ENCODE measurements at places on chromosomes 7 and 10.
A peak's percentile ranks its signal among the peaks of the same experiment; 100 is the strongest.

DNA sequence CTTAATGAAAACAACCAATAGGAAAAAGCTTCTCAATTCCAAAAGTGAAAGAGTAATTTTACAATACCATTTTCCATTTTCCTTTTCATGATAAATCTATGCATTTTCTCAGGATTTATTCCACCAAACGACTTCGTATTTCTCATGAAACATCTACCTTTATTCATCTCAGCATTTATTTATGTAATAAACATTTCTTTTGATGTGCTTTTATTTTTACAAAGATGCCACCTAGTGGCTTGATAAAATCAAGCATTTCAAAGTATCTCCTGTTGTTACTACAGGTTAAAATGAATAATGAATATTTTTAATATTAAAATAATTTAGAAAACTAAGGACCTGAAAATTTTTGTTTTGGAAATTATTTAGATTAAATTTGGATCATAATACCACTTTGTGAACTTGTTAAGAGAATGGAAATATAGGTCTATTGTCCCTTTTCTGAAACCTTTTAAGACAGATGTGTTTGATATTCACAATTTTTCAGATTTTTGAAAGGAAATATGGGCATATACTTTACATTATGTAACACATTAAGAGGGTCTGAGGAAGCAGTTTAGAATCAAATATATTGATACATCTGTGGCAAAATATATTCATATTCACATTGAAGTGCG lies 2.7 kb upstream of the IQUB start:
- DNase-seq, result peak; percentile 54

GRCh38 chr7:138359870-138360559 lies 100.0 kb upstream of the TRIM24 start:
- no peak for DNase-seq

GRCh38 chr10:113180401-113181154 lies 230.5 kb downstream of the TCF7L2 start:
- no peak for DNase-seq

GRCh38 chr10:73413108-73413527 lies 740 bp downstream of the ANXA7 start:
- DNase-seq, result peak; percentile 41

DNA sequence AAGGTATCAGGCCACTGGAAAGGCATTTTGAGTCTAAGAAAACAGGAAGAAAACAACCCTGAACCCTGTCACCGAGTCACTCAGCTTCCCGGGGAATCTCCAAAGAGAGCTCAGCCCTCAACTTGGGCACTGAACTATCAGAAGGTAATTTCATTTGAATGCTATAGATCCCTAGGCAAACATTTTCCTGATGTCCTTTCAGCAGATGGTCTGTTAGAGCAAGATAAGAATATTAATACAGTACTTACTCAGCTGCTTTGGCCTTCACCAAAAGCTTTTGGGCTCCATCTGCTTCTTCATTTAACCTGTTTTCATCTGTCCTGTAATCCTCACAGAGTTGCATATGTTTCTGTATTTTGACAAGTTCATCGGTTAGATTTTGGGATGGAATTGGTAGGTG lies 34.2 kb upstream of the LAMB1 start:
- no peak for DNase-seq

GRCh38 chr10:92387289-92387940 lies 96.4 kb downstream of the MARCHF5 start:
- DNase-seq, result no peak

- DNase-seq, result no peak
Observed at GRCh38 chr10:86715156-86715795, 41.1 kb upstream of the BMPR1A start.

- DNase-seq, result no peak
Observed at GRCh38 chr7:136655414-136655813, 213.0 kb upstream of the CHRM2 start.

GRCh38 chr10:85916994-85917573 lies 449.5 kb downstream of the GRID1 start:
- peak; percentile 26 for DNase-seq

DNA sequence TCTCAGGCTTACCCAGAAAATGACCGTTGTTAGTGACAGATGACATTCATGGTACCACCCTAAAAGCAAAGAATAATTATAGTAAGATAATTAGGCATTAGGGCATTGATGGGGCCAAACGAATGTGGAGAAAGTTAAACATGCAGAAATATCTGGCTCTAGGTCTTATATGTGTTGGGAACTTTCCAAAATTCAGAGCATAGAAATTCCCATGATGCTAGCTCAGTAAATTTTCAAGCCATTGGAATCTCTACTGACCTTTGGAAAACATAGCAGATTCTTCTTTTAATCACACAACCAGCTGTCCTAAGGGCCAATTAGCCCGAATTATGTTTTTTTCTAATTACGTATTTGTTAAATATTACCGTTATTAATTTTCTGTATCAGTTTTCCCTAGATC lies 136.1 kb downstream of the CREB5 start:
- DNase-seq, result no peak

DNA sequence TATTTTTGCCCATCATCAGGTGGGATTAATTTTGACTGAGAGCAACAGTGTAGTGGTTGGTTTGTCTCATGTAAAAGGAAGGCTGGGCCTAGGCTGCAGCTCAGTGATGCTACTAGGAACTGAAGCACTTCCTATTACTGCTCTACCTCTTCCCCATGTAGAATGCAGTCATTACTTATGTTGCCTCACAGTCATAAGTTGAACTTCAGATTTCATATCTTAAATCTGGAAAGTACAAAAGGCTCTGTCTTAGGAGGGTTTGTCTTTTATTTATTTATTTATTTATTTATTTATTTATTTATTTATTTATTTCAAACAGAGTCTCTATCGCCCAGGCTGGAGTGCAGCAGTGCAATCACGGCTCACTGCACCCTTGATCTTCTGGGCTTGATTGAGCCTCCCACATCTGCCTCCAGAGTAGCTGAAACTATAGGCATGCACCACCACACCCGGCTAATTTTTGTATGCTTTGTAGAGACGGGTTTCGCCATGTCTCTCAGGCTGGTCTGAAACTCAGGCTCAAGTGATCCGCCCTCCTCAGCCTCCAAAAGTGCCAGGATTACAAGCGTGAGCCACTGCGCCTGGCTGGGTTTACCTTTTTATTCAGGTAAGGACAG lies 721.7 kb upstream of the GALNT17 start:
- no peak for DNase-seq

DNA sequence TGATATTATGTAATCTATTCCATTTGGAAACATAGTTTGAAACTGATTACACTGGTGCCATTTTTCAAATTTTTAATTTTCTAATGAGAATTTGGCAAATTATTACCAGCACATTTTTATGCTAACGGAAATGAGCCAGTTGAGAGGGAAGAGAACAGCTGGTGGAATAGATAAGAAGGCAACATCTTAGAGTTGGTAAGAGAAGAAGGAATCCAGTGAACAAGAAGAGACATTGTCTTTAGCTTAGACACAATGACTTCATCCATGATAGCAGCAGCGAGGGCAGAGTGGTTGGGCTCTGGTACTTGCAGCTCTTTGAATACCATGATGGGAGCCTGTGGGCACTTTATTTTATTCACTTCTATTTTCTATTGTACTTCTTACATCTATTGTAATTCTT lies 89.6 kb downstream of the CHRM2 start:
- DNase-seq, result peak; percentile 32

DNA sequence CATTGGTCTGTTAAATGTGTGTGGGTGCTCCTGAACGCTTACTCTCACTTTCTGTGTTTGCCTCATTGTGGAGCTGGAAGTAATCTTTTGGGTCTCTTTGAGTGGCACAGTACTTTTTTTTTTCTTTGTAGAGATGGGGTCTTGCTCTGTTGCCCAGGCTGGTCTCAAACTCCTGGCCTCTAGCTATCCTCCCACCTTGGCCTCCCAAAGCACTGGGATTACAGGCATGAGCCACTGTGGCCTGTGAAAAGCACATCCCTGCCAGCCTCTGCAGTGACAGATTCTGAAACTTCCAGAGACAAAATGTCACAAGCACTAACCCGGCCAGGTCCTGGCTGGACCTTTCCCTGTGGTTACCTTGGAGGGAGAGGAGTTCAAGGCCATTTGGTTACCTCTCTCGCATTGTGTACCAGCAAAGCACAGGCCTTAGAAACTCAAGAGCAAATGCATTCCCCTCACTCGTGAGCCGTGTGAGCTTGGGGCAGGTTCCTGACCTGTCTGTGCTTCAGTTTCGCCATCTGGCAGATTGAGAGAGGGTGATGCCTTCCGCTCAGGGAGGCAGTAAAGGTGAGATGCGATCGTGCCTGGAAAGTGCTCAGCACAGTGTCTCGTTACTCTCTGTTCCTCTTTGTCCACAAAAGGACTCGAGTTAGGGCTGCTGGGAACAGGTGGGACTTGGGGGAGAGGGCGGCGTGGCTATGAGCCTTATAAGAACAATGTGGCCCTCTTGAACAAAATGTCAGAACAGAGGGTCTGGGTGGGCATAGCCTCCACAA lies 72.6 kb upstream of the SEPHS1 start:
- no peak for DNase-seq

- no peak for DNase-seq
Observed at GRCh38 chr10:2885288-2886278, 181.8 kb upstream of the PFKP start.

- peak; percentile 87 for DNase-seq
Observed at GRCh38 chr7:121081327-121081936, 92.9 kb downstream of the CPED1 start.

GRCh38 chr10:19426034-19426433 lies 377.4 kb downstream of the MALRD1 start:
- no peak for DNase-seq

- DNase-seq, result no peak
Observed at GRCh38 chr10:89707372-89707771, 6.0 kb downstream of the KIF20B start.

DNA sequence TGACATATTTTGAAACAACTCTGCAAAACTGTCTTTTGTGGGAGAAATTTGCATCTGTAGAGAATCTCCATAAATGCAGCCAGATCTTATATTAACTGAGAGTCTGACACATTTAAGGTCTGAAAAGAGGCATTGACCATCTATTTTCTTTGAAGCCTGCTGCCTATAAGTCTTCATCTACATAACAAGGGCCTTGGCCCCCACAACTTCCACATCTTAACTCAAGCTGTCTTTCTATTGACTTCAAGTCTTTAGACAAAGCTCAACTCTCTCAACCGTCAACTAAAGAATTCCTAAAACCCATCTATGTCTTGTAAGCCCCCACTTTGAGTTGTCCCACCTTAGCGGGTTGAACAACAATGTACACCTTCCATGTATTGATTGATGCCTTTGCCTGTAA lies 72.4 kb upstream of the ADCY1 start:
- DNase-seq, result no peak

DNA sequence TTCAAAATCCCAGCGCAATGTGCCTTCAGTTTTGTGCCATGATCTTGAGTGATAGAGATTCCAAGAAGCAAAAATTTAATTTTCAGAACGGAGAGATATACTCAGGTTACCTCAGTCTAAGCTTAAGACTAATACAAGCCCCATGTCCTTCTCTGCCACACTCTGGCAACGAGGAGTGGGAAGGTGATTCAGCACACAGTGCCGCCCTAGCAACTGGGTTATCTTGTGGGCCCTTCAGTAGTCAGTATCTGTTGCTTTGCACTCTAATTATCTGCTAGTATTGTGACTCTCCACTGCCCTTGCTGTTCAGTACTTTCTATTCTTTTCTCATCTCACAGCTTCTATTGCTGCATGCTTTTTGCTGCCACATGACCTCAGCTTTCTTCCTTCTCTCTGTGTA lies 39.2 kb upstream of the MKLN1 start:
- no peak for DNase-seq

GRCh38 chr7:77910124-77910523 lies 111.6 kb downstream of the PHTF2 start:
- DNase-seq, result peak; percentile 25

DNA sequence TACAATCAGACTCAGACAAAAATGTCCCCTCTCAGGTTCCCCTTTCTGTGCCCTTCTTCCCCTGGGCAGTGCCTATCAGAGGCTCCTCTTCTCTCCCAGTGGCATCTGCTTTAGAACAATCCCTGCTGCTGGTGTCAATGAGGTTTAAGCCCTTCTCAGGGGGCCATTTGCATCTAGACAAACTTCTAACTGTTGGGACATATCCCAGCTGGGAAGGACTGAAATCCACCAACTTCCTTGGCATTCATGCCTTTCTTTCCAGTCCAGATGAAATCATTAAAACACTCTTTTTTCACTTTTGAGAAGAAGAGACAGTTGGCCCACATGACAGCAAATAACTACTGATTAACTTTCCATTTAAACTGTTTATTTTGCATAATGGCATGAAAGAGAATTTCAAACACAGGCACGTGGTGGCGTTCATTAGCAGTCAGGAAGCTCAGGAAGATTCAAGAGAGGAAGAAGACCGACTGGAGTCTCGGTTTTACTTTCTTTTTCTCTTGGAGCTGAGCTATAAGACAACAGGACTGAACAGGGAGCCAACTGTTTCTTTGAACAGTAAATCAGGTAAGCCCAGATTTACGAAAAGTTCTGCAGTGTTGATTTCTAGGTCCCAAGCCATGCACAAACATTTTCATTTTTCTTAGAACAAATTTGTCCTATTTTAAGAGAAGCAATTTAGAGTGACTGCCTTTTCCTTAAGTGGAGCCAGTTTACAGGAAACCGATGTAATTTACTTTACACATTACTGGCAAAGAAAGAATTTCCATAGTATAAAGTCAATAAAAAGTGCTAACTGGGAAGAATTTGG lies at the start of gene GIMAP2:
TSS of gene GIMAP2 (plus strand) at position 488 of the 811 bp plus-strand sequence. CDS start 1,354 bp downstream, outside the sequence.
- DNase-seq, result peak; percentile 77

DNA sequence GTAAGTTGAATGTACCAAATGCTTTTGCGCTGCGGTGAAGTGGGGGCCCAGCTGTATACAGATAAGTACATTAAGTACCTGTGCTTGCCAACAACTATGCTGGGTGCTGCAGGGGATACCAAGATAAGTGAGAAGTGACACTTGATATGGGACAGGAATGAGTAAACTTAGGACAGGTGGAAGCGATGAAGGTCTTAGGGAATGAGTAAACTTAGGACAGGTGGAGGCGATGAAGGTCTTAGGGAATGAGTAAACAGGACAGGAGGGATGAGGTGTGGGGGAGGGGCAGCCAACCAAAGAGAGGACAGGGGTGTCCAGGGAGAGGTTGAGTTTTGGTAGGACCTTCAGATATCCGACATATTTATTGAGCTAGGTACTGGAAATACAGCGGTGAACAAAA lies 1.4 kb downstream of the MDH2 start:
- no peak for DNase-seq

Measured in pons (tissue), 1 donor.